ENCODE measurements at places on chromosomes 6 and 20.

DNA sequence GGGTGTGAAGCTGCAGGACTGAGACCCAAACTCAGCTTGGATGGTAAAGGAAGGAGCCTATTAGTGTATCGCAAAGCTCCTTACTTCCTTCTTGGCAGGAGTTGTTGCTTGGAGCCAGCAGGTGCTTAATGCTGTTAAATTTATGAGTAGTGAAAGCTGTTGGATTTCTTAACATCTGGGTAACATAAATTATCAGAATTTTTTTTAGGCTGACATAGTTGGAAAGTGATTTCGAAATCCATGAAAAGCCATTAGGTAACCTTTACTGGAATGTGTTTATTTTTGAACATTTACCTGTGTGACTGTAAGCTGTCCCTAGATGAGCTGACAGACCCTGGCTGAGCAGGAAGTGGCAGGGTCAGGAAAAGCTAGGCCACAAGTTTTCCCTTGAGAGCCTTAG is 470.4 kb upstream of the SLC35B3 start:
- no peak for DNase-seq

GRCh38 chr20:52382933-52383332 is 191.4 kb upstream of the ZFP64 start:
- DNase-seq: no peak

DNA sequence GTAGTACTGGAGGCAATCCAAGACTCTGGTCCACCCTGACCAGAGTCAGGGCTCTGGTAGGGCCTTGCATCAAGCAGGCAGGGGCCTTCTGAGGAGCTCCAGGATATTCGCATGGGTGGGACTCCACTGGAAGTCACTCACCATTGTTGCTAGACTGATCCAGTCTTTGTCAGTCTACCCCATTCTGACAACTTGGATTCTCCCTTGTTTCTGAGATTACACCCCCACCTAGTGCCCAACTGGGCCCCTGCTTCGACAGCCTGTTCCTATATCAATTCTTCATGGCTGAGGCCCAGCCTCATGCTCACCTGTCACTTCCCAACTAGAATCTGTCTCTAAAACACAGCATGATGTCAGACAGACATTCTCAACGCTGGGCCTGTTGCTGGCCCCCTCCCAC is 5.2 kb downstream of the SLC35D3 start:
- no peak for DNase-seq

DNA sequence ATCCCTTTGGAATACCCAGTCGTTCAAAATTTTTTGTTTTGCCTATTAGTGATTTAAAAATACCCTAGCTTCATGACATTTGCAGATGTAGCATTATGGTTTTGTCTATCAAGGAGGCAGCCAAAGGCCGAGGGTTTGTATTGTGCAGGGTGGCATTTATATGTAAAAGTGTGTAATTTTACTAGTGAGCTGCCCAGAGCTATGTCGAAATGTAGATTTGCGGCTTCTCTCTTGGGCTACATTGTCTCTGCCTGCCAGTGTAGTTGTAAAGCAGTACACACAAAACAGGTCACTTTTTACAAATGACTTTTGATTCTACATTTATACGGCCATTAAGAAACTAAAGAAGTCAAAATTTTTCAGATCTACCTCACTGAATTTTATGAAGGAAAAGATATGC is 87.7 kb downstream of the TSHZ2 start:
- DNase-seq: no peak

- no peak for DNase-seq
Measured at GRCh38 chr20:46308258-46309157, at the start of gene CDH22. Gene CDH22, minus strand, starts transcription at chr20:46308498. Its CDS starts 57,204 bp downstream, at chr20:46251294.

- no peak for DNase-seq
Measured at GRCh38 chr6:37783856-37784584, 35.5 kb upstream of the ZFAND3 start.
